ENCODE measurements at places on chromosomes 5 and 9. TPM values are rescaled to one million over a fixed set of nuclear protein-coding genes. Genes with fewer than 3 reads are reported as not detected.
A peak's percentile ranks its signal among the peaks of the same experiment; 100 is the strongest.

FOXE1 gene
- total RNA-seq: not detected

PCDHB5 gene
- 2.9 TPM for total RNA-seq

GRCh38 chr5:98954392-98955028, 25.7 kb upstream of the CHD1 start:
- no peak for DNase-seq

GRCh38 chr9:90735952-90736351, 65.7 kb upstream of the SYK start:
- no peak for DNase-seq

HMMR gene
- total RNA-seq: 2.9 TPM

- DNase-seq: peak; percentile 59
These were observed 28.4 kb downstream of the PRRC2B start for GRCh38 chr9:131422241-131422792.

- DNase-seq: no peak
These were observed 129.2 kb downstream of the CRB2 start for GRCh38 chr9:123485216-123485615.

PITX1 gene
- total RNA-seq: 8.3 TPM

DNA sequence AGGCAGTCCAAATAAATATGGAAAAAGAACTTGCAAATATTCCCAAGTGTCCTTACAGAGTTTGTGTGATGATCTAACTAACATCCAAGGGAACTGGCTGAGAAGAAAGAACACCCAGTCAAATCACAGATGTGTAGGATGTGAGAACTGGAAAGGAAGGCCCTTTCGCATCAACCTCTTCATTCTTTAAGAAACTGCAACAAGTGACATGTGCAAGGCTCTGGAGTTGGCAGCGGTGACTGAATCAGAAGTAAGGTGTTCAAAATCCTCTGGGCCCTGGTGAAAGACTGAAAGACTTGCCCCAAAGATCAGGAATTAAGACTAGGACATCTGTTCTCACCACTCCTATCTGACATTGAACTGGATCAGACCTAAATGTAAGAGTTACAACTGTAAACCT, 88.7 kb downstream of the RAPGEF1 start:
- DNase-seq: no peak

- no peak for DNase-seq
These were observed 89.4 kb downstream of the MACROH2A1 start for GRCh38 chr5:135309391-135310327.

- DNase-seq: peak; percentile 97
These were observed 50.8 kb upstream of the FOXE1 start for GRCh38 chr9:97802276-97802675.

GRCh38 chr9:133542002-133542401, 7.5 kb downstream of the ADAMTSL2 start:
- no peak for DNase-seq

CARTPT gene
- total RNA-seq: not detected

- no peak for DNase-seq
These were observed 190.9 kb downstream of the FSTL4 start for GRCh38 chr5:133421394-133421793.

PCDHB9 gene
- 1.8 TPM for total RNA-seq

DNA sequence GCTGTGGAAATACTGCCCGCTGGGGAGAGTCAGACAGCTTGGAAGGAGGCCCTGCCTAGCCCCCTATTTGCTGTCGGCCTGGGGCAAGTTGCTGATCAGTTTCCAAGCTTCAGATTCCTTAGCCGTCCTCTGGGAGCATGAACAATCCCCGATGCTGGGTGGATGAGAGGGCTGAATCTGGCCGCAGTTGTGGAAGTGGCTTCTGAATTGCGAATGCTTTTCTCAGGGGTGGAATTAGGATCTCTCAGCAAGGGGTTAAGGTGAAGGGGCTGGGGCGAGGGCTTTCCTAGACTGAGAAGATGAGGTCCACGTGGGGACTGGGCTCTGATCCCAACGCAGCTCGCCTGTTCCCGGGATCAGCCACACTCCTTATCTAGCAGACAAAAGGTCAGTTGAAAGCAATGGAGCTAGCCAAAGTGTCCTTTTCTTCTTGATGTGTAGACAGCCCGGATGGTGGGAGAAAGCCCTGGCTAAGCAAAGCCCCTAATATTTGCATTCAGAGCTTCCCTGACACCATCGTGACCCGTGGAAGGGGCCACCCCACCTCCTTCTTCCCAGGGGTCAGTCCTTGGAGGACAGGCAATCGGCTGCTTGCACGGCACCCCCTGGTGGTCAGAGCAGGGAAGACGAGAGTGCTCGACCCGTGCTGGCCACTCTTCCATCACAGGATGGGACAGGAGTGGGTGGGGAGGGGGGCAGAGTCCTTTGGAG, 54.9 kb downstream of the COL15A1 start:
- peak; percentile 93 for DNase-seq

- no peak for DNase-seq
These were observed 35.5 kb upstream of the GRHPR start for GRCh38 chr9:37386988-37387387.

GRCh38 chr5:31196309-31196708, 2.8 kb downstream of the CDH6 start:
- DNase-seq: no peak

- no peak for DNase-seq
These were observed 143.3 kb upstream of the LMX1B start for GRCh38 chr9:126470241-126470993.

DNA sequence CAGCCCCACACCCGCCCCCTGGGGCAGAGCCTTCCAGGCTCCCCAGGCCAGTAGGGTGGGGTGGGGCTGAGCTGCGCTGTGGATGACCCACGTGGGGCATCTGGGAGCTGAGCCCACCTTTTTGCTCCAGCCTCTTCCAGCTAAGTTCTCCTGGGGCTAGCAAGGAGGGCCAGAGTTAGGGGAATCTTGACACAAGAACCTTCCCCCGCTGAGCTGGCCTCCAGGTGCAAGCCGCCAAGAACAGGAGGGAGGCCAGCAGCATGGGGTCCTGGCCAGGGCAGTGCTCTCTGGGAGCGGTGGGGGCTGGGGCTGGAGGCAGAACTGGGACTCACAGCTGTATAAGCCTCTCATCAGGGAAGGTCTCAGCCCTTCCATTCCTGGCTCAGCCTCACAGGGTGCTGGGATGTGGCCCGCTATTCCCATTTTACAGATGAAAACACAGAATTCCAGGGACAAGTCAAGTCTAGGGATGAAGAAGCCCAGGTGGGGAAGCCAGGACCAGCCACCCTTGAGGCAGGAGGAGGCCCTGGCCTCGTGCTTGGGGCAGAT, 21.5 kb downstream of the SARDH start:
- no peak for DNase-seq

CDKN2B gene
- total RNA-seq: 50.7 TPM

DNA sequence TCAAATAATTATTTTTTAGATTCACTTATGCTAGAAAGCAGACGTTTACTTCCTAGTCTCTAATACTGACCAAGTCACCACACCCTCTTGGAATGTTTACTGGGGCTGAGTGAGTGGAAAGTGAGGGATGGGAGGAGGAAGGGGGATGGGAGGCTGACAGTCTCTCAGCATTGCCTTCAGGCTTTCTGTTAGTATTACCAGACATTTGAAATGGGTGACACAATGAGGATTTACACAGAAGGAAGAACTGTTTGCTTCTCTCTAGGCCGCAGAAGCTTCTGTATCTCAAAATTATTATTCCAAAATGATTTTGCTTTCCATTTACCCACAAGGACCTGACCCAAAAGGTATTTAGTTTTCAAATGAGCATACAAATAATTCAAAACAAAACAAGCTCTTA, 232.8 kb upstream of the ZNF608 start:
- DNase-seq: no peak

S1PR3 gene
- total RNA-seq: 3.3 TPM

DNA sequence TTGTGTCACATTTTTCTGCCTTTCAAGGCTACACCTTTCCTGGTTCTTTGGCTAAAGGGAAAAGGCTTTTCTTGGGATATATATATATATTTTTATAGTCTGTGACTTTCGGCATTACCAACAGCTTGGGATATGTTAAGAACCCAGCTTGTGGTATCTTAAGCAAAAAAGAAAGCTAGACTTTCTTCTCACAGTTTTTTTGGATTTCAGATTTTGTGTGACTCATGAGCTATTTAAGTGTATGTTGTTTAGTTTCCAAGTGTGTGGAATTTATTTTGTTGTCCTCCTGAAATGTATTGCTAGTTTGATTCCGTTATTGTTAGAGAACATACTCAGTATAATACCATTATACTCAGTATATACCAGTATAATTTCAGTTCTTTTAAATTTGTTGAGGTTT, 64.8 kb downstream of the ERCC6L2 start:
- no peak for DNase-seq

CTNND2 gene
- not detected for total RNA-seq

TRIM23 gene
- total RNA-seq: 32.1 TPM

- peak; percentile 77 for DNase-seq
These were observed 96.8 kb downstream of the ANKRD18B start for GRCh38 chr9:33620738-33621439.

DNA sequence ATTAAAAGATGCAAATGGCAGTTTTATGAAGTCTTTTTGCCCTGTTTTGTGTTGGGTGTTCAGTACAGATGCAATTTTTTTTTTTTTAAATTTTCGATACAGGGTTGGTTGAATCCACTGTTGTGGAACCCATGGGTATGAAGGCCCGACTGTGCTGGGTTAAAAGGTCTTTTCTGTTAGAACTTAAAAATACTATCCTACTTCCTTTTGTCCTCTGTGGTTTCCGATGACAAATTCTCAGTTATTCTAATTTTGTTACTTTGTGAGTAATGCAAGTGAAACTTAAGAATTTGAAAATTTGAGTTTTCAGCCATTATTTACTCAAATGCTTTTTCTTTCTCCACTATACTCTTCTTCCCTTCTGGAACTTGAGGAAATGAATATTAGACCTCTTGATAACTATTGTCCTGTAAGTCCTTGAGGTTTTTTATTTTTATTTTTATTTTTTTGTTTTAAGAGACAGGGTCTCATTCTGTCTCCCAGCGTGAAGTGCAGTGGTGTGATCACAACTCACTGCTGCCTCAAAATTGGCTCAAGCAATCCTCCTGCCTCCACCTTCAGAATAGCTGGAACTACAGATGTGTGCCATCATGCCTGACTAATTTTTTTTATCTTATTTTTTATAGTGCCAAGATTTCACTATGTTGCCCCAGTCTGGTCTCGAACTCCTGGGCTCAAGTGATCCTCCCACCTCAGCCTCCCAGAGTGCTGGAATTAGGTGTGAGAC, 67.5 kb downstream of the ZCCHC7 start:
- peak; percentile 68 for DNase-seq

GRCh38 chr5:115858396-115858795, 16.7 kb downstream of the AP3S1 start:
- no peak for DNase-seq

GRCh38 chr9:69058101-69058500, 22.5 kb downstream of the FXN start:
- no peak for DNase-seq

GRCh38 chr5:158126442-158127405, 267.8 kb upstream of the CLINT1 start:
- DNase-seq: no peak

IL7R gene
- 2.7 TPM for total RNA-seq

DNA sequence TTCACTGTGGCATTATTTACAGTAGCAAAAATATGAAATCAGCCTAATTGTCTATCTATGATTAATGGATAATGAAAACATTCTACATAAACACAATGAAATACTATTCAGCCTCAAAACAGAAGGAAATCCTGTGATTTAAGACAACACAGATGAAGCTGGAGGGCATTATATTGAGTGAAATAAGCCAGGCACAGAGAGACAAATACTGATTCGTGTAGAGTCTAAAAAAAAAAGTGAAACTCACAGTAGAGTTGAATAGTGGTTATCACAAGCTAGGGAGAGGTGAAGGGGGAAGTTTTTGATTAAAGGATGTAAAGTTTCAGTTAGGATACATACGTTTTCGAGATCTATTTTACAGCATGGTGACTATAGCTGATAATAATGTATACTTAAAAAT, 122.2 kb downstream of the ADAMTS6 start:
- no peak for DNase-seq

GRCh38 chr5:37966291-37966690, 126.5 kb upstream of the GDNF start:
- no peak for DNase-seq

DNA sequence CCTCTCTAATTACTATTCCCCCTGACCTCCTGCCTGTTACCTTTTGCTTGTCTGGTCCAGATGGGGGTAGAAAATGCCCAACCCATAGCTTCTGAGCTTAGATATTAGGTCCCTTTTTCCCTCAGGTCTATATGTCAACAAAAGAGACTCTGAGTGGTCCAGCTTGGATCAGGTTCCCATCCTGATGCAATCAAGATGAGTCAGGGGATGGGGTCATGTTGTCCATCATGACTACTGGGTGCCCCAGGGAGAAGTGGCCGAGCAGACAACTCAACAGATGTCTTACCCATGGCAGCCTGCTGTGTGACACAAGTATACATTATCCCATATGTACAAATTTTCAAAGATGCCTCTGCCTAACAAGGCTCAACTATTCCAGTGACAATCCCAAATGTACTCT, 9.1 kb upstream of the ANKH start:
- DNase-seq: peak; percentile 62

- DNase-seq: no peak
These were observed 33.7 kb downstream of the HAVCR1 start for GRCh38 chr5:157025093-157025698.

DNA sequence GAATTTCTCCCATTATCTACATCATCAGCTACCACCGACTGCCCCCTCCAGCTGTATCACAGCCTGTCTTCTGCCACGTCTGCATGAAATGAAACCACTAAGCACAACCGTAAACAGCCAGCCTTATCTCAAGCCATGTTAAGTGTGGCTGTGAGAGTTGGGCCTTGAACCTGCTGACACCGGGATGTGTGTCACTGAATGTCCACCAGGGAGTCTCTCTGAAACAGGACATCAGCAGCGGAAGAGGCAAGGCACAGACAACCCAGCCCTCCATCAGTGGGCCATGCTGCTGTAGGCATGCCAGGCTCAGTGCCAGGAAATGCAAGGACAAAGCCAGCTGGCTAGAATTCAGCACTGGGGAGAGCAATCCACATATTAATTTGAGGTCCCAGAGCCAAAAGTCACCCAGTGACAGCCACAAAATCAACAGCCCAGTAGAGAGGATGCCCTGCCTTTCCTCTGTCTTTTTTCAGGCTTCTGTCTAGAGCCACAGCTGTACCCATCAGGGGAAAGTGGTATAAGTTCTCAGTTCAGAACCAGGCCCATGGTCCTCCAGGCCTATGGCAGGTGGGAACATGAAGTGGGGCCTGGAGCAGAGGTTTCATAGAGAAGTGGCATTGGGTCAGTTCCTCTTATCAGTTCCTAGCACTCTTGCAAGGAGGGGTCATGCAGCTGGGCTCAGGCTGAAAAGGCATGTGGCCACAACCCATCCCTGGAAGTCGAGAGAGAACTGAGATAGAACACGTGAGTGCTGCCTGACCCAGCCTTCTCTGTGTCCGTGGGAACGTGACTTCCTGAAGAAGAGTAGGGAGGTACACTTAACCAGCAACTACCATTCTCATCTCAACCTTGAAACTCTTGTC, 199.4 kb downstream of the ESM1 start:
- peak; percentile 25 for DNase-seq

GRXCR2 gene
- not detected for total RNA-seq

DNA sequence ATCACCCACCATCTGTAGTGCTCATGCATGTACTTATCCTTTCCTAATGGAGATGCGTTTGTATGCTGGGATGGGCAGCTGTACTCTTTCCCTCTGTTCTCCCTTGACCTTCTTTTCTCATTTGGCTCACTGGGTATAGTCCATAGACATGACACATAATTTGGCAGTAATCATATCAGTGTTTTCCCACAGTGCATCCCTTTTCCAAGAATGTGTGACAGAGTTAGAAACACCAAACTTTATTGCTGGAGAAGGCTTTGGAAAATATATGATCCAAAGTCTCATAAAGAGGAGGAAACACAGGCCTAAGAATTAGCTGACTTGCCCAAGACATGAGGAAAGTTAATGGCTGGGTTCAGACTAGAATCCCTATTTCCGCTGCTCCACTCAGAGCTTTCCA, 1233.4 kb upstream of the DMAC1 start:
- no peak for DNase-seq

- DNase-seq: no peak
These were observed 1299.8 kb upstream of the WWC1 start for GRCh38 chr5:166991601-166992000.

Data from osteoblast (primary cell).